ENCODE measurements at places on chromosomes 1 and 21.

GRCh38 chr1:247445526-247446356 lies 12.2 kb downstream of the OR2B11 start:
- DNase-seq = no peak

- DNase-seq = no peak
Observed at GRCh38 chr1:39395357-39395831, 96.0 kb upstream of the BMP8A start.

DNA sequence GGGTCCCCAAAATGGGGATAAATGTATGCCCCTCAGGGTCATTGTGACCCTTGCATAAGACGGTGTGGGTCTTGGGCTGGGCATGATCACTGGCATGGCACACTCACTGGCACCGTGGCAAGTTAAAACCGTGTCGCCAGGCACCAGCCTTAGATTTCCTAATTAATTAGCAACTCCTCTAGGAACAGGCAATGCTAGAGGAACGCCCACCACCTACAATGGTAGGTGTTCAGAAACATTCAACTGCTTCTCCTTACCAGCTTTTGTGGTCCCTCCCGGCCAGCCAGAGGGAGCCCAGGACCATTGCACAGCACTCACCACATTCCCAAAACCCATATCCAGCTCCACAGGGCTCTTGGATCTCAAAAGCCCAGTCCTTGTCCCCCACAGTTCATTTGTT lies 36.4 kb downstream of the EPHA2 start:
- DNase-seq = no peak

DNA sequence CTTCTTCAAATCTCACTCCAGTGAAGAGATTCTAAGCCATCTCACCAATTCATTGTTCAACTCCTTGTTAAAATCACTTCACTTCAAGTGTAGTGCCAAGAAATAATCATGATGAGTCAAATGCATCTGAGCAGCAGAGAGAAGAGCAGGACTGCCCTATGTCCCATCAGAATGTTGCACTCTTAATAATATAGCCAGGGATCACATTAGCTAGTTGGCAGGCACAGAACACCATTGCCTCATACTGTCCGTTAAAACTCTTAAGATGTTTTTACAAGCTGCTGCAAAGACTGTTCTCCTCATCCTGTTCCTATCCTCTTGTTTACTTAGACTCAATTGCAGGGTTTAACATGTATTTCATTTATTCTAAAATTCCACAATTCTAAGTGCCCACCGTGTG lies 432.9 kb downstream of the PLPP3 start:
- DNase-seq = no peak

DNA sequence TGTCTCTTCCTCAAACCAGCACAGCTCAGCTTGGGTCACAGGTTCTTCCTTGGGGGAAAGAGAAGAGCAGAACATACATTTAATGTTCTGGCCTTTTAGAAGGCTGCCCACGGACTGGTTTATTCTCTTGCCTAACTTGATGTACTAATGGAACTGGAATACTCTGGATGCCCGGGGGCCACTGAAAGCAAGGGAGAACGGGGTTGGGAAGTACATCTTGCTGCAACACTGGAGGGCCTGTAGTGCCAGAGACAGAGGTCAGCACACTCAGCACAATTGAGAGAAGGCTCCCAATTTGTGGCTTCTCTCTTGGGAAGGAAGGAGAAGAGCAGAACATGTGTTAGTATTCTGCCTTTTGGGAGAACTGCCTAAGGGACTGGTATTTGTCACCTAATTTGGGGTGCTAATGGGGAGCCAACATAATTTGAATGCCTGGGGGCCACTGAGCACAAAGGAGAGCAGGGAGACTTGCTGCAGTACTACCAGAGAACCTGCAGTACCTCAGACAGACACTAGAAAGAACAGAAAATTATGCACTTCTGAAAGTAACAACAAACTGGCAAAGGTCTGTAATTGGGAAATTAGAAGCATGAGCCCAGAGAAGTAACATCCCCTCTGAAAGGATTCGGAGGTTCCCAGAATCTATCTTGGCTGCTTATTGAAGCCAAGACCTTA lies 14.1 kb downstream of the ZNF691 start:
- no peak for DNase-seq

- no peak for DNase-seq
Observed at GRCh38 chr21:44019568-44019958, 7.5 kb downstream of the TRAPPC10 start.

Measured in stimulated activated CD4-positive, alpha-beta T cell treated with anti-CD3 and anti-CD28 coated beads, TNF-alpha, amount 100 ng/mL, for 4 hours (primary cell).